Activated naive CD4-positive, alpha-beta T cell (primary cell): ENCODE measurements at places on chromosomes 6 and 20.

DNA sequence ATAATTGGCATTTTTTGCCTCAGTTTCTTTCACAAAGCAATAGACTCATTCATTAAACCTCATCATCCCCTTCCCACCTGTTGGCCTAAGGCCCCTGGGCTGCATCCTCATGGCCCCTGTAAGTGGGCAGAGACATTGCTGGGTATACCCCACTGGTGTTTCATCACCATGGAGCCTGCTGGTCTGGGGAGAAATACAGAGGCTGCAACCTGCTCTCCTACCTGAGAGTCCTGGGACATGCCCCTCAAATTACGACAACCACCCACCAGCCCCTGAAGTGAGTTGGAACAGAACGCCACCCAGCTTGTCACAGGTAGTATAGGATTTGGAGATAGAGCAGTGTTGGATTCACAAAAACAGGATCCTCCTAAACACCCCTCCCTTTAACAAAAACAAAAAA lies 190.8 kb downstream of the ANKRD60 start:
- no peak for DNase-seq

GRCh38 chr6:157763129-157763903 lies 59.7 kb upstream of the SNX9 start:
- DNase-seq, result no peak

DNA sequence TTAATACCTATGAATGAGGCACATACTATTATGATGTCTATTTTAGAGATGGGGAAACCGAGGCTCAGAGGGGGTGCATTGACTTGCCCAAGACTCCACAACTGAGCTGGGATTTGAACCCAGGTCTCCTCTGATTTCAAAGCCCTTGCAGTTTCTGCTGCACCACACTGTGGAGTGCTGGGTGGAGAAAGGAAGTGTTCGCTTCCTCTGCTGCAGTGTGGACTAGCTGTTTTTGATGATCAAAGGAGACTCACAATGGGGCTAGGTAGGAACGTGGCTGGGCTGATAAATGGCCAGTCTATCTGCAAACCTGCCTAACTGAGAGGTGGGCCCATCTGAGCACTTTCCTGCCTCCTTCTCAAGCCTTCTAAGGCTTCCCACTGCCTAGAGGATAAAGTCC lies 87.2 kb downstream of the CD40 start:
- no peak for DNase-seq

GRCh38 chr6:112202639-112203341 lies 51.6 kb downstream of the LAMA4 start:
- DNase-seq, result no peak

GRCh38 chr6:73548458-73549446 lies 27.9 kb upstream of the EEF1A1 start:
- no peak for DNase-seq

- DNase-seq, result no peak
Observed at GRCh38 chr6:44094403-44095242, 32.6 kb downstream of the MRPL14 start.

DNA sequence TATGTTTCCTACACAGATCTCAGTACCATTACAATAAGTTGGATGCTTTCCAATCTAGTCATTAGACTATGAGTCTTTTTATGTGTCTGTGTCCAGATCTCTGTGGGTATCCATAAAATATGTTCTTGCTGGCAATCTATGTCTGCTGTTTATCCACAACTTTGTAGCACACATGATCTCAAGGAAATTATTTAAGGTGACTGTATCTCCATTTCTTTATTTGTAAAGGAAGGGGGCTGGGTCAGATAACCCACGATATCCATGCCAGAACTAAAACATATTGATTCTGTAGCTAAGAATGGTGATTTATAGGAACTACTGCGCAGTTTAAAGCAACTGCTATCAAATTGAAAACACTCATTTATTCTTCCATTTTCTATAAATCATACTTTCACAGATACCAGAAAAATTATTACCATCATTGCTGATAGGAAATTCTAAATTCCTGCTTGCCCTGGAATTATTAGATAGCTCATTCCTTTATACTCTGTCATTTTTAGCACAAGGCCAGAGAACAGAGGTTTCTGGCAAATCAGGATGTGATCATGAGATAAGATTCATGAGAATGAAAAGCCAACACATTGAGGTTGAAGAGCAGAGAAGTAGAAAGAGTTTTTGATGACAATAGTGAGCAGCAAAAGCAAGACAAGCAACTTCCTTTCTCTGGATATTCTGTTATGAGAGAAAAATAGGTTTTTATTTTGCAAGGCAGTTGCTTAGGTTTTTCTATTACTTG lies 851.4 kb upstream of the CITED2 start:
- DNase-seq, result no peak

DNA sequence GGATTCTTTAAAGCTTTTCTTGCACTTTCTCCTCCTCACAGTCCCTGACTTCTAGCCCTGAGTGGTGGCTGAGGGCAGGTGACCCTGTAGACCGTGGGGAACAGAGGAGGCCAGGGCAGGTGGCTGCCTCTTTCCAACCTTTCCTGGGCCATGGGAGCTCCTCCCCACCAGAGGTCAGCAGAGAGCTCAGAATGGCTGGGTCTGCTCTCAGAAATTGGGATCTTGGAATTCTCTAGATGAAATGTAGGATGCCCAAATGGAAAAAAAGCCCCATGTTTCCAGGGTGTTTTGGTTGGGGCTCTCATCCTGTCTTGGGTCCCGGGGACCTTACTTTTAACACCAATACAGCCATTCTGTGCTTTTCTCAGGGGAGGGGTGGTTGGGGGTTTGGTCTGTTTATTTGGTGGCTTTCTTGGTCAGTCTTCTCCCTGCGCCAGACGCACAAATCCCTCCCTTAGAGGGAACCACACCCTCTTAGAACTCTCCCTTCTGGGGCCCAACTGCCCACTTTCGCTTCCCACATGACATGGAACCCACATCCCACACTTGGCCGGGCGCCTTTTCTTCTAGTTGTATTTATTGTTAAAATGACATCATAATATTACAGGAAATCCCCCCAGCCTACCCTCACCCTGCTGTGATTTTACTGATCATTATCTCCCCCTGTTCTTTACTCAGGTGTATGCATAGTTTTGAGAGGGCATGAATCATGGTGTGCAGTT lies 17.9 kb downstream of the GNAS start:
- no peak for DNase-seq

- no peak for DNase-seq
Observed at GRCh38 chr6:17086469-17086868, 15.4 kb upstream of the STMND1 start.

DNA sequence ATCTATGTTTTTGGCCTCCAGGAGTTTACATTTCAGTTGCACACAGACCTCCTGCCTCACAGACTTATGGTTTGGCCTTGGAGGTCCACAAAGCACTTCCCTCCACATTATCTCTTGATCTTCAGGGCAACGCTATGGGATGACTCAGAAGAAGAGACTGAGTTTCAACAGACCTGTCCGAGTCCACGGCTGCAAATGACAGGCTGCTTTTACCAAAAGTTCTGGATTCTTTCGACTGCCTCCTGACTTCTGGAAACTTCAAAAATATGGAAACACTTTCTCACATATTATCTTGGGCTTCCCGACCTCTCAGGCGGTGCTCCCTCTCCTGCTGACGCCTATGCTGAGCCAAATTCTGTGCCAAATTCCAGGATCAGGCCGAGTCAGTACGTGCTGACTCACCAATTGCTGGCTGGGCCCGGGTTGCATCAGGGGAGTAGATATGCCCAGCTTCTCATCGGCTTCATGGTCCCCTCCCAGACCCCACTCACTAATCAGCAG lies 190.2 kb downstream of the BMP7 start:
- no peak for DNase-seq

GRCh38 chr6:170075659-170076223 lies 215.1 kb downstream of the DLL1 start:
- DNase-seq, result no peak

DNA sequence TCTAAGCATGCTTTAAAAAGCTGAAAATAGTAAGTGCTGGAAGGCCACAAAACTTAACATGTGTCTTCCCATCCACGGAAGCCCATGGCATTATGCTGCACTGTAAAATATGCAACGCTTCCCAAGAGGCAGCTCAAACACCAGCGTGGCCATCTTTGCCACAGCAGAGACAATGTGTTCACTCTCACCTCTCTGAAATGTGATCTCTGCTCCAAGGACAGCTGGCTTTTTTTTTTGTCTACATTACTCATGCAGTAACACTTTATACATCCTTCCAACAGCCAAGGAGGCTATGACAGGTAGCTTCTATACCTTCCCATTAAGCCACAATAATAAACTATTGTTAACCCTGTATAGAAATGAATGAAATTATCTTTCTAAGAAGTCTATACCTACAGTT lies 49.2 kb downstream of the BLOC1S5 start:
- DNase-seq, result no peak

- no peak for DNase-seq
Observed at GRCh38 chr6:45116714-45117410, 211.3 kb upstream of the RUNX2 start.

DNA sequence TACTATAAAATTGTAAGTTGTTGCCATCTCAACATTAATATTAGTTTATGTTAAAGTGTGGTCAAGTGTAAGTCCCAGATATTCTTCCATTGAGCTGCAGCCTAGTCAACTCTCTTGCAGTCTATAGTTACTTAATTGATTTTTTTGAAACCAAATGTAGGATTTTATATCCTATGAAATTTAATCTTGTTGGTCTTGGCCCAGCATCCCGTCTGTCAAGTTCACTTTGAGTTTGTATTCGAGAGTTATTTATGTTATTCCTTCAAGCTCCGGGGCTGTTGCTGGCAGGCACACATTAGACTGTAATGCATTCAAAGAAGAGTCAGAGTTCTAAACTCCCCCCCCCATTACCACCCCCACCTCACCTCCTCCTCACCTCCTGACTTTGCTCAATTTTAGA lies 71.0 kb upstream of the SPACA1 start:
- DNase-seq, result no peak

DNA sequence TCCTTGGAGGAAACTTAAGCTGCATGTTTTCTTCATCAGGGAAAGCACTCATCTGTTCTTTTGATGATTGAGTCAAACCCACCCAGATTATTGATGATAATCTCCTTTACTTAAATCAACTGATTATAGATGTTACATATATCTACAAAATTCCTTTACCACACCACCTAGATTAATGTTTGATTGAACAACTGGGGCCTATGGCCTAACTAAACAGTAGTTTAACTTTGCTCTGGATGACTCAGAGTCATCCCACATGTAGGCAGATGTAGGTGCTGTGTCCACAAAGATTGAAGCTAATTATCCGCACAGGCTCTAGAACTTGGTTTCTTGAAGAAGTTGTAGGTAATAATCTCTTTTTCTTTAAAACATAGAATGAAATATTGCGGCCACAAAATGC lies 42.2 kb downstream of the PKIB start:
- DNase-seq, result no peak

- no peak for DNase-seq
Observed at GRCh38 chr6:87277123-87277522, 45.3 kb upstream of the SMIM8 start.

DNA sequence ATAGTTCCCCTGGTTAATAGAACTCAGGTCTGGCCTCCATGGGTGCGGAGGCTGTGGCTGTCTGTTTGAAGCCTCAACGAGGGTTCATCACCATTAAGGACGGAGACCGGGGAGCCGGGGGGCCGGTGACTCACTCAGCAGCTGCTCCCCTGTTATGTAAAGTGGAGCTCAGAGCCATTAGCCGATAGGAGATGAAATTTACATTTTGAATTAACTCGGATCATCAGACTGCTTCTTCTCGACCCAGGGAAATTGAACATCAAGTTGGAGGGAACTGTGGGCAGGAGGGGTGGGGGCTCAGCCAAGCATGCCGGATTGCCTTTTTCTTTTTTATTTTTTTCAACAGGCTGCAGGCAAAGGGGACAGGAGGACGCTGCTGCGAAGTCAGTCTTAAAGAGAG lies 12.3 kb downstream of the PCK1 start:
- DNase-seq, result no peak
